ENCODE measurements at places on chromosomes 5 and 9.

- no peak for DNase-seq
Observed at GRCh38 chr9:33158843-33159776, 8.0 kb downstream of the B4GALT1 start.

- no peak for DNase-seq
Observed at GRCh38 chr5:172223901-172224873, 30.2 kb downstream of the EFCAB9 start.

DNA sequence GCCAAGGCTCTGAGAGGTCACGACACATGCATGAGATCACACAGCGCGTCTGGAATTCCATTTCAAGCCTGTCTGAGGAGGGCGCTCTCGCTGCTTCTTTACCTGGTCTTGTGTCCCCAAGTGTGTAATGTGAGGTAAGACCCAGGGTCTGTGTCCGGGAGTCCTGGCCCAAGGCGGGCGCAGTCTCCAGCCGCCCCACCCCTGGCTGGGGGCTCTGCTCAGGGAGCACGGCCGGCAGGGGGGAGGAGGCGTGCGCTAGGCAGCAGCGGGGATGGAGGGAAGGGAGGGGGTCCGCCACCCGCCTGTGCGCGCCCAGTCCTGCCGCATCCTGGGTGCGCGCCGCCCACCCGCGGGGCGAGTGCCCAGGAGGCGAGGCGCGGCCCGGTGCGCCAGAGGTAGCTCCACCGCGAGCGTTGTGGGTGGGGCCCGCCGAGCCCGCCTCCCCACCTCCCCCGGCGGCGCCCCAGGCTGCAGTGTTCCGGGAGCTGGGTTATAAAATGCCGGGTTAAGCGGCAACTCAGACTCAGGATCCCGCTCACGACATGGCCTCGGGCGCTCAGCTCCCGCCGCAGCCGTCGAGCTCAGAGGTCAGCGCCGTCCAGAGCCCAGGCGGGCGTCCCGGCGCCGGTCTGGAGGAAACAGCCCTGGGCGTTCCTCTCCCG lies at the start of gene CCNI2:
CCNI2 (plus strand) TSS at position 473 of the 662 bp plus-strand sequence; CDS start at position 543, 70 bp downstream.
- DNase-seq, result peak; percentile 14

DNA sequence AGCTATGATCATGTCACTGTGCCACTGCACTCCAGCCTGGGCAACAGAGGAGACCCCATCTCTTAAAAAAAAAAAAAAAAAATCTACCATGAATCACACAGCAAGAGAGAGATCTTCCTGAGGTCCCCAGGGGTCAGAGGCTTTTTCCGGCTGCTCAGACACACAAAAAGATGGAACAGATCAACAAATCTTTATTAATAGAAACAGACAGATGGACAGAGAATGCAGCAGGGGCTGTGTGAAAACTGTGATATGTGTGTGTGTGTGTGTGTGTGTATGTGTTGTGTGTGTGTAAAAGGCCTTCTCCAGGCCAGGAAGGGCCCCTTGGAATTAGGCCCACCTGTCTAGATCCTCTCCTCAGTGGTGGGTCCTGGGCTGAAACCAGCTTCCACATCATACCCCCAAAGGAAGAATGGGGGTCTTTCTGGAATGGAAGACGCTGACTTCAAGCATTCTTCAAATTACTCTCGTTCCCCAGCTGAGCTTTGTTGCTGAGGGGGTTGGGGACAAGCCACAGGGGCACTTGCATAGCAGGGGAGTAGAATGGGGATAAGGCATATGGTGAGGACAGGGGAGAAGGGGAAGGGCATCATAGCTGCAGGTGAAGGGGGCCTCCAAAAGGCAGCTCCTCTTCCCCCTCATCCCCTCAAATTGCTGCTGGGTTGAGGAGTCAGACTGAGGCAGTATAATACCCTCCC lies 2.9 kb downstream of the SIGMAR1 start:
- DNase-seq, result no peak

DNA sequence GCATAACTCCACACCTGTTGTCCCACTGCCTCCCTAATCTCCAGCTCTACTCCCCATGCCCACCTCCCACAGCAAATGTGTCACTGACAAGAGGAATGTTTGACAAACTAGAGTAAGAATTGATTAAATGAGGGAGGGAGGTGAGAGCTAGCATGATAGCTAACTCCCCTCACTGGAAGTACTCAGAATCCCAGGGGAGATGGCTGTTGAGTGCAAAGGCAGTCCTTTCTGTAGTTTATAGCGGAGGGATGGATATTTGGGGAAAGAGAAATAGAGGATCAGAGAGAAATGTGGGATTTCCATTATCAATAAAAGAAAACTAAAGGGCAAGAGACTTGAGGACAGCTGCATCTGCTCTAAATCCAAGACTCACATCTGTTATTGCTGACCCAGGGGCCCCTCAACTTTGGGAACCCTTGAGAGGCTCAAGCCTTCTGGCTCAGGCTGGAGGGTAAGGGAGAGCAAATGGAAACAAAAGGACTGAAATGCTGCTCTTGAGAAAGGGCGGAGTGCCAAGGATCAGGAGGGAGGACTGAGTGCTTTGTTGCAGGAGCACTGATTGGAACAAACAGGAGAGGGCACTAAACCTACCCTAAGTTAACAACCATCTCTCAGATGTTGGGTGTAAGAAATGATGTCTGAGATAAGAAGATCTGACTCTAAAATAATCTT lies 372.1 kb downstream of the NTRK2 start:
- no peak for DNase-seq

All from foreskin keratinocyte (primary cell).